ENCODE measurements at places on chromosomes 2 and 18.

DNA sequence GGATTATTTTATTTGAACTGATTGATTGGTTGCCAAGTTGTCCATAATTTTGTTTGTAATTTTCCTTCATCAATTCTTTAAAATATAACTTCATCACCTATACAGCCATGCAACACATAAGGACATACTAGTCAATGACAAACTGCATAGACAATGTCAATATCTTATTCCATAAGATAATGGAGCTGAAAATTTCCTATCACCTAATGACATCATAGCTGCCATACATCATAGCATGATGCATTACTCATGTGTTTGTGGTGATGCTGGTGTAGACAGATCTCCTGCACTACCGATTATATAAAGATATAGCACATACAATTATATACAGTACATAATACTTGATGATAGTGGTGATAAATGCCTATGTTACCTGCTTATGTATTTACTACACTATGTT lies 369.8 kb upstream of the NT5C1B start:
- no peak for DNase-seq

DNA sequence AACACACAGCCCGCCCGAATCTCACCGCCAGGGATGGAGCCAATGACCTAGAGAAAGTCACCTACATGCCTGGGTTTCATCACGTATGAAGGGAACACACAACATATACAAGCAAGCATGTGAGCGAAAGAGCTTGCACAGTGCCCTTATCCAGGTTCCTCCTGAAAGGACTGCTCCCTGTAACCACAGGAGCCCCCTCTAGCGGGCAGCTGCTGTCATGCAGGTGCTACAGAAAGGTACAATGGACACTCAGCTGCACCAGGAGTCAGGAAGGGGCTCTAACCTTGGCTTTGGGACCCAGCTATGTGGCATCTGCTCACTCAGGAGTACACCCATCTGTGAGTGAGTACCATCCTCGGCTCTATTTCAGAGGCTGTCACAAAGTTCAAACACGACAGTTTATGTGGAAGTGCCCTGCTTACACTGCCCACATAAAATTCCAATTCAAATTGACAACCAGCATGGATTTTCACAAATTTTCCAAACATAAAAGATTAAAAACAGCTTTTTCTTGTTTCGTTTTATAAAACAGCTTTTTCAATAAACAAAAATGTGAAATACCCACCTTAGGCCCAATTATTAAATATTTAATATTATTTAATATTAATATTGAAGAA lies 3.5 kb downstream of the NDUFA10 start:
- no peak for DNase-seq

- DNase-seq: no peak
Measured at GRCh38 chr2:120383631-120384340, 37.9 kb downstream of the INHBB start.

DNA sequence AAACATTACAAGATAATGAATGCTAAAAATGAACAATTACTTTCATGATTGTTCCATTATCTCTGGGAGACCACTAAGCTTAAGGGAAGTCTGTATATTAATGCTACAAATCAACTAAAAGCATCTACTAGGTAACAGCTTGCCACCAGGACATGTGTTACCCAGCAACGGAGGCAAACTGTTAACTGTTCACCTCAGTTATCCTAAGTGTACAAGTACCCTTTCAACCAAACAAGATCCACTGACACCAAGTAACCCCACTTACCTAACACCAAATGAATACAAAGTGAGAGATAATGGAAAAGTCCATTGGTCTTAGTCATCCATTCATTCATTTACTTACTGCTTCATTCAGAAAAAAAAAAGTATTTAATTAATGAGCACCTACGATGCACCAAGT lies 54.7 kb upstream of the KIDINS220 start:
- no peak for DNase-seq

DNA sequence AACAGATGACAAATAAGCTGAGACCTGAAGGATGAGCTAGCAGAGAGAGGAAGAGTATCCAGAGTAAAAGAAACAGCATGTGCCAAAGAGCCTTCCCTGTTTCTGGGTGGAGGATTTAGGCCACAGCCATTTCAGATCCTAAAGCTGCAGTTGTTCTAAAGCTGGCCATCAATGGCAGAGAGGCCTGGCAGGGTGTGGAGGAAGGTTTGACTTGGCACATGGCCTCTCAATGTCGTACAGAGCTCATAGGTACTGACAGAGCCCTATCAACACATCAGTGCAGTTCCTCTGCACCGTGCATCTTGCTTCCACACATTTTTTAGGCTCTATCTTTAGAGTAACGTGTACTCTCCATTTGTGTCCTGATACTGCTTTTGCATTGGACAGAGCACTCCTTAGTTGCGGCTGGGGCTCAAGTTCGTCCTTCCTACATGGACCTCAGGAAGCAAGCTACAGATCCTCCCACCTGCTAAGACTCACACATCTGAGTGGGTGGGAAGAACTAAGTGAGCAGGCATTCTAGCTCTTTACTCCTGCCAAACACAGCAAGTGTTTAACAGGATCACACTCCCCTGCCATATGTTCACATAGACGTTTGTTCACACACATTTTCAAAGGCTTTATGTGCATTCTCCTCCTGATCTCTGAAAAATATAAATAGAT lies 3.0 kb upstream of the CHMP3 start:
- DNase-seq: no peak

GRCh38 chr2:209276000-209276399 lies 147.8 kb upstream of the MAP2 start:
- DNase-seq: no peak

- DNase-seq: peak; percentile 85
Measured at GRCh38 chr2:217714287-217714751, 288.5 kb downstream of the TNS1 start.

- DNase-seq: no peak
Measured at GRCh38 chr2:31426096-31426495, 11.6 kb upstream of the XDH start.

GRCh38 chr18:44912740-44913478 lies 232.2 kb downstream of the SETBP1 start:
- DNase-seq: no peak

- no peak for DNase-seq
Measured at GRCh38 chr2:209901172-209901571, 101.3 kb upstream of the RPE start.

DNA sequence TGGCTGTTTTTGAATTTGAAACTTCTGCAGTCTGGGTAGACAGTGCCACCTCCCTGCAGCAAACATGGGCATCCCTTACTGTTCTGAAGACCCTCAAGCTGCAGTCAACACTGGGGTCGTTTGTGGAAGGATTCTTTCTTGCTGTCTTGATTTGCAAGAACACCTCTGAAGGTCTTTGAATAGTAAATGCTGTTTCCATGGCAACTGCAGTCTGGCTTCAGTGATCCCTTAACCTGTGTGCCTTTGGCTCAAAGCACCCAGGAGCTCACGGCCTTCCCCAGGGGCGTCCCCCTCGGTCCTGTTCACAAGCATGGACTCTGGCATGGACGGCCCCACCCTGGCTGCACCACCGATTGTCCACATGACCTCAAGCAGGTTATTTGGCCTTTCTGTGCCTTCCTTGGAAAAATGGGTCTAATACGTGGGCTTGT lies 38.3 kb downstream of the LRRFIP1 start:
- DNase-seq: no peak

DNA sequence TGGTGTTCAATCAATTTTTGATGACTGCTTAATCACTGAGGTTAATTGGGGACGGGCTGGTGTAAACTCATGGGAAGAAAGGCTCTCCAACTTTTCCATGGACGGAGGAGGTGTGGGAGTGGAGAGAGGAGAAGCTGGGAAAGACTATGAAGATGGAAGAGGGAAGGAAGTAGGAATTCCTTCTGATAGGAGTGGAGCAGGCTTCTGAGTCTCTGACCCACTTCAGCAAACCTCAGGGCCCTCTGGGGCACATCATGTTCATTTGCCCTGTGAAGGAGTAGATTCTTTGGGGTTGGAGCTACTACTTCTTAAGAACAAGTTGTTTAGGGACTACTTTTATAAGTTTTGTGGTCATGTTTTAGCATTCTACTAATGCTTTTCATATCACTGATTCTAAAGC lies 87.0 kb upstream of the MAP4K3 start:
- DNase-seq: no peak

Data from vagina (tissue), 2 donors.